AML-193 (cell line): ENCODE measurements at places on chromosomes 6 and 20.

GRCh38 chr6:159084493-159085091, 39.8 kb upstream of the TAGAP start:
- peak; percentile 89 for DNase-seq

DNA sequence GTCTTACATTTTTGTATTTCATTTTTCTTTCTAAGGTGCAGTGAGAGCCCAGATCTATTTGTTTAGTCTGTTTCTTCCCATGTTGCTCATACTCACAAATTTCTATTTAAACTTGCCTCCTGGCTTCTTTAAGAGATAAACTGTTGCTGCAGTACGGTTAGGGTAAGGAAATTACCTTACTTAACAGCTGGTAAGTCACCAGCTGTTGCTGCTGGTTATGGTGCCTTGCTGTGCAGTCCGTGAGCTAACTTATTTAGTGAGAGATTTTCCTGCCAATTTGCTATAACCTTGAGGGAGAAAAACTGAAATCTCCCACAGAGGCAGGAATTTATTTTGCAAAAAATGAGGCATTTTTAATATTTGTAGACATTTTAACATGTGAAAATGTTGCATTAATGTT, 261.0 kb downstream of the UST start:
- no peak for DNase-seq

- no peak for DNase-seq
These were observed 131.5 kb downstream of the INSM1 start for GRCh38 chr20:20499439-20499838.

DNA sequence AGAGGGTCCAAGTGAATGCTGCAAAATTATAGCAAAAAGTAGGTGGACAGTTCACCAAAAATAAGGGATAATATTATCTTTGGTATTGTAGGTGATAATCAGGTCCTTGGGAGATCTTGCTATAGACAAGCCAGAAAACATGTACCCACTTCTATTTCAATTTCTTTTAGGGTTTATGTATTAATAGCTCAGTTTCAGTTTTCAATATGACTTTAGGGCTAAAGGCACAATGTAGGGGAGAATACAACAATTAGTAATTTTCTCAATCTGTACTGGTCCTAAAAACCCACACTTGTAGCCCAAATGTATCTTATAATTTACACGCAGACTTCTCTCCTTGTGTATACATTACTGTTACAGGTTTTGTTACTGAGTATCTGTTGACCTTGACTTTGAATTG, 307.0 kb upstream of the ID4 start:
- DNase-seq: no peak

DNA sequence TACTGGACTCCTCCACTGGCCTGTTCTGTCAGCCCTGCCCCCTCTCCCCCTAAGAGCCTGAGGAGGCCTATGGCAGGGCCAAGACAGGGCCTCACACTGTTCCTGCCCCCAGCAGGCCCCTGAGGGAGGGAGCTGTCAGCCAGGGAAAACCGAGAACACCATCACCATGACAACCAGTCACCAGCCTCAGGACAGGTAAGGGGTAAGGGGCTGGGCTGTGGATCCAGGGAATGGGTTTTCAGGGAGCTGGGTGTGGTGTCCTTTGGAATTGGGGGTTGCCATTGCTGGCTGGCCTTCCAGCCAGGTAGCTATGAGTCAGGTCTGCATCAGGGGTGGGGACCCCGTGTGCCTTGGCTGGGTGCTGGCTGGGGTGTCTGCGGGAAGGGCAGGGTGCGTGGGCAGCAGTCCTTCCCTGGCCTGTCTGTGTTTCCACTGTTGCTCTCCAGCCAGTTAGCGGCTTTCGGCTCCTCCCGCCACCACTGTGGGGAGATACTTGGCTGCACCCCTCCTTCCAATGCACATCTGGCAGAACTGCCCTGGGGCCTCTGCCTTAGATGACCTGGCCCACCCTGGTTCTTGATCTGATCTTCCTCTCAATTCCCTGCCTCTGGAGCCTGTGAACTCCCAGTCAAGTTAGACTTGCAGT, 3.9 kb downstream of the SLC29A1 start:
- DNase-seq: no peak

DNA sequence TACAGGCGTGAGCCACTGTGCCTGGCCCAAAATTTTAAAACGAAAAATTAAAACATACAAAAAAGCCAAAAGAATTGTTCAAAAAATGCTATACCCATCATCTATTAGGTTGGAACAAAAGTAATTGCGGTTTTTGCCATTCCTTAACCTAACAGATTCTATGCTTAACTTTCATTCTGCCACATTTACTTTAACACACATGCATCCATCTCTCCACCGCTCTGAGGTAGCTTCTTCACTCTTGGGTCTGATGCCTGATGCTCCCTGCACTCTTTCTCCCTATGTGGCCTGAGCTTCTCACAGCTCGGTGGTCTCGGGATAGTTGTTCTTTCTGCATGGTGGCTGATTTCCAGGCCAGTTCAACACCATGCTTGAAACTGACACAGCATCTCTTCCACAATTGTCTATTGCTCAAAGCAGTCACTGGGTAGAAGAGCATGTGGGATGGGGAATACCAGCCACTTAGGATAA, 4.7 kb upstream of the MANBAL start:
- DNase-seq: no peak

DNA sequence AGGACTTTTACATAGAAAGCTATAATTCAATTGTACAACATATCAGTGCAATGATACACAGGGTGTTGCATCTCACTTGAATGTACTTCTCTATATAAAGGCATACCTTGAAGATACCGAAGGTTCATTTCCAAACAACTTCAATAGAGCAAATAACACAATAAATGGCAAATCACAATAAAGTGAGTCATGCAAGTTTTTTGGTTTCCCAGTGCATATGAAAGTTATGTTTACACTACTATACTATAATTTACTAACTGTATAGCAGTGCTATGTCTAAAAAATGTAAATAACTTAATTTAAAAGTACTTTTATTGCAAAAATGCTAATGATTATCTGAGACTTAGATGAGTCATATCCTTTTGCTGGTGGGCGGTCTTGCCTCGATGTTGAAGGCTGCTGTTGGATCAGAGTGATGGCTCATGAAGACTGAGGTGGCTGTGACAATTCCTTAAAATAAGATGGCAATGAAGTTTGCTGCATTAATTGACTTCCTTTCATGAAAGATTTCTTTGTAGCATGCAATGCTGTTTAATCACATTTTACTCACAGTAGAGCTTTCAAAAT, 188.8 kb downstream of the TASP1 start:
- DNase-seq: no peak

DNA sequence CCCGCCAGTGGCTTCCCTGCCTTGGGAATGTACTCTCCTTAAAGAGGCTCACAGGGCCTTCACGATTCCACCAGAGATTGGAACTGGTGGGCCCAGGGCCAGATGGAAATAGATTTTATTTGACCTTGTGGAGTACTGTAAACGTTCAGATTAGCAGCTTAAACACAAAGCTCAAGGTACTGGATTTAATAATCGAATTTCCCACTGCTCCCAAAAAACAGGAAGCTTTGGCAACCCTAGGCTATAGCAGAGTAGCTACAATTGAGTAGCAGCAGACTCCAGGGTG, 7.3 kb downstream of the SDCBP2 start:
- no peak for DNase-seq

DNA sequence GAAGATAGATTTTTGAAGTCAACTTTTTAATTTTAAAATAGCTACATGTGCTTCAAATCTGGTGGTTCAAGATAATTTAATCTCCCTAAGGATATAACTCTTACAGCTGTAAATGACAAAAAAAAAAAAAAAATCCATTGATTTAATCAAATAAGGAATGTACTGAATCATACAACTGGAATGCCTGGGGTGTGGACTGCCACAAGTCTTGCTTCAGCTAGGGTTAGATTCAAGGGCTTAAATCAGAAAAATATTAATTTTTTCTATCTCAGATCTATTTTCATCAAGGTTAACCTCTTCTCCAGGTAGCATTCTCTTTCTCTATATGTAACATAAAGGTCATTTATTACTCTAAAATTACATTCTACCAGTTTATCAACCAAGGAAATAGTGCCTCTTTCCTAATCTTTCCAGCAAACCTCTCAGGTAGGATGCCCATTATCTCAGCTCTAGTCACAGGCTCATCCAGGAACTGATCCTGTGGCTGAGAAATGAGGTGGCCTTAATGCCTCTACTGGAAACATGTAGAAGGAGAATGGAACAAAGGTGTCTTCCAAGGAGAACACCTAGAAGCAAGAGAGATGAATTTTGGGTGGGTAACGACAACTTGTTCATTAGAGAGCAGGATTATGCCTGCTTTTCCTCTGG, 466.9 kb downstream of the CBLN4 start:
- no peak for DNase-seq

- no peak for DNase-seq
These were observed 13.0 kb upstream of the TSHZ2 start for GRCh38 chr20:52959125-52959524.

DNA sequence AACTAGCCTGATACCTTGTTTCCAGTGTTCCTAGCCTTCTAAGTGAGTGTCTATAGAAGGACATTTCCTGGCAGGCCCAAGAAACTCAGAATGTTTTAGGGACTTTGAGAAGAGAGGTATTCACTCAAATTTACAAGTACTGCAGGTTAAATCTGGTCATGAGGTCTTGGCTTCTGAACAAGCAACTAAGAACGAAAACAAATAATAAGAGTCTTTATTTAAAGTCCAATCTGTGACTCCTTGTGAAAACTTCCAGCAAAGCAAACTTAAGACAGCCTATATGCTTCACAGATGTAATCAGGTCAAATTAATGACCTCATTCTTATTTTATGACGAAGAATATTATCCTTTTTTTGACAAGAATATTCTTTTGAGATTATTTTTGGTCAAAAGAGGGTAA, 79.4 kb upstream of the PRSS16 start:
- no peak for DNase-seq

GRCh38 chr6:27630727-27631608, 158.1 kb upstream of the ZNF184 start:
- no peak for DNase-seq

DNA sequence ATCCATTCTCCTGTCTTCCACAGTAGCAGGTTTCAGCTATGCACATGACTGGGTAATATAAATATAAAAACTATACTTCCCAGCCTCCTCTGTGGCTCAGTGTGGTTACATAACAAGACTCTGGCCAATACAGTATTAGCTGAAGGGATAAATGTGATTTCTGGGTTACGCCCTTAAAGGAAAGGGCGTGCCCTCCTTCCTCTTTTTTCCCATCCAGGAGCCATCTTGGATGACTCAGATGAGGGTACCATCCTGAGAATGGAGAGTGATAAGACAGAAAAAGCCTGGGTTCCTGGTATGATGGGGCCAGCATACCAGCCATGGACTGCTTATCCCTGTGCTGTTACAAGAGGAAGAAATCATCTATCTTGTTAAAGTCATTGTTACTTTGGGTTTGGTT, 123.3 kb downstream of the NFATC2 start:
- DNase-seq: no peak

DNA sequence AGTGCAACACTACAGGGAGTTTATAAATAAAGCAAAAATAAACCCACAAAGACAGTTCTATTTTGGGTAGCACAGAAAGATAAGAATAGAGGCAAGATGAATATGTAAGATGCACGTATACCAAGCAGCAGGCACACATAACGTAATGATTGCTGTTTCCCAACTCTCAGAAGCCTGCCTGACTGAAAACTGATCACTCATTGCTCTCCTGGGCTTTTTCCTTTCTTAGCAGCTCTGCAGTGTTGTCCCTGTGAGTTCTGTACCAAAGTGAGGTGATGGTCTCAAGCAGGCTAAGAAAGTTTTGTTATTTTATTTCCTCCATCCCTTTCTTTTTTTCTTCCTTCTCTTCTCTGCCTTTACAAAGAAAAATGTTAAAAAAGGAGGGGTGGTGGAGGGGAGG, 522.0 kb upstream of the MAN1A1 start:
- DNase-seq: no peak

GRCh38 chr6:18432180-18432579, 45.0 kb downstream of the RNF144B start:
- DNase-seq: no peak

- DNase-seq: no peak
These were observed 373.7 kb downstream of the TAF4 start for GRCh38 chr20:61691978-61692377.

DNA sequence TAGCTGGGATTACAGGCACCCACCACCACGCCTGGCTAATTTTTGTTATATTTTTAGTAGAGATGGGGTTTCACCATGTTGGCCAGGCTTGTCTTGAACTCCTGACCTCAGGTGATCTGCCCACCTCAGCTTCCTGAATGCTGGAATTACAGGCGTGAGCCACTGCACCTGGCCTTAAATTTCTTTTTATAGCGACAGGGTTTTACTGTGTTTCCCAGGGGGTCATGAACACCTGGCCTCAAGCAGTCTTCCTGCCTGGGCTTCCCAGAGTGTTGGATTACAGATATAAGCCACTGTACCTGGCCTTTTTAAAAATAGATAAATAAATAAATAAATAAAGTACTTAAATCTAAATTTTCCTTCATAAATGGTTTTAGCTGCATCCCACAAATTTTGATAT, 57.5 kb downstream of the LIN28B start:
- DNase-seq: no peak

GRCh38 chr20:653110-653589, at the start of gene SRXN1:
TSS of gene SRXN1 (minus strand) at chr20:653200. CDS start at chr20:653185, 15 bp downstream.
- DNase-seq: peak; percentile 25

GRCh38 chr6:42287756-42288155, 70.1 kb upstream of the MRPS10 start:
- DNase-seq: no peak

DNA sequence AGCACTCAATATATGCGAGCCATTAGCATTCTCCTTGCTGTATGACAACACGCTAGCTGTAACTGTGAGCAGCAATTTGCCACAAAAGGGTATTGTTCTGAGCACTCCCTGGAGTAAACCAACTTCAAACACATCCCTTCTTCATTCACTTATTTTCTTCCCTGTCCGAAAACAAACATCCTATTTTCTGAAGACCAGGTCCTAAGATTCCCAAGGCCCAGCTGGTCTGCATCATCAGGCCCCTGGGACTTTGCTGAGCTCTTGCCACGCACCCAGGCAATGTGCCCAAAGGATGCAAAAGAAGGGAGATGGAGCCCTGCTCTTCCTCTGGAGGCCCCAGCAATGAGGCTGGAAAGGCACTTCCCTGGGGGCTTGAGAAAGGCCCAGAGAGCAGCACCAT, 118.1 kb downstream of the PREX1 start:
- no peak for DNase-seq

GRCh38 chr6:167951781-167952511, 45.5 kb upstream of the KIF25 start:
- DNase-seq: no peak

DNA sequence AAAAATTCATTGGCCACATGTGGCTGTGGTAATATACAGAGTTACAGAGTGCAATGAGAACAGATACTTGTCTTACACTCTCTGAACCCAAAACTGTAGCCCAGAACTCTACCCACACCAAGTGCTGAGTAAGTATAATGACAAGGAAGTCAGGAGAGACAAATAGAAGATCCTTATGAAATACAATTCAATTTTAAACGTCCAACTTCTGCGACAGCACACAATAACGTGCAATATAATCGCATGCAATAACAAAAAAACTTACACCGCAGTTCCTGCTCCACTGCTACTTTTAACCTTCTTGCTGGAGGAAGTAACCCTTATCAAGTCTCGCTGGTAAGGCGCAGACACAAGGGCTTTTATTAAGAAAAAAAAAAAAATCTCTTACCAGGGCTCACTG, 881 bp downstream of the SFT2D1 start:
- DNase-seq: peak; percentile 42
